NK-92 treated with Interleukin-12 subunit alpha and Interleukin-12 subunit beta, amount 100 ng/mL, for 24 hours (cell line): ENCODE measurements at places on chromosomes 2 and 18.

DNA sequence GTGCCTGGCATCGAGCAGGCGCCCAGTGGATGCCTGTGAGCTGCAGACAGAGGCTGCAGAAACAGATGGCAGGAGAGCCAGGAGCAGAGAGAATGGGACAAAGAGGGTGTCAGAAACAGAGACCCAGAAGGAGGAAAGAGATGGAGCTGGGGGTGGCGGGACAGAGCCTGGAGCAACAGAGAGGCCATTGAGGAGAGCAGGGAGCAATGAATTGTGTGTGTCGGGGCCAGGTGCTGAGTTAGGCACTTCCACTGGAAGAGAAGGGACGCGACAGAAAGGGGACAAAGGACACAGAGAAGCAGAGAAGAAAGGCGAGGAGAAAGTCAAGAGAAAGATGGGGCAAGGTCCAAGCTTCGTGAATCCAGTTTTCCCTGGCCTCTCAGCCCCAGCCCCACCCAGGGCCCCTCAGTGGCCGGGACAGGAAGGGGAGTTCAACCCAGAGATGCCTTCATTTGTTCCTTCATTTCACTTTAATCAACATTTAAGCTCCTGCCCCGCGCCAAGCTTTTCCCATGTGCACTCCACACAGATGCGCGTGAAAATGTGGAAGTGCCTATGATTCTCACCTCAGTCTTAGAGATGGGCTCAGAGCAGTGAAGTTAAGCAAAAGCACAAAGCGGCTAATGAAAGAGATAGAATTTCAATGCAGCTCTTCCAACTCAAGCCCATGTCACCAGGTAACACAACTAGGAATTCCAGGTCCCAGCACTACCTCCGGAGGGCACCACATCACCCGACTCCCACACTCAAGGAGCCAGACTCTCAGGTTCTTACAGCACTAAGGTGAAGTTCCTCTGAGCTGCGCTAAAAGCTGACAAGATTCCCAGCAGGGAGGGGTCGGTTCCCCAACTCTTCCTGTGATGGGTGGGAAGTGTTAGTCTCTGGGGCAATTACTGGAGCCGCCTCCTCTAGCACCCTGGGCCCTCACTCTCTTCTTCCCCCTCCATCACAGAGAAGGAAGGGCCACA is 55.1 kb downstream of the TNS1 start:
- DNase-seq = no peak

- DNase-seq = no peak
Measured at GRCh38 chr2:27264253-27264752, 1.5 kb upstream of the SLC30A3 start.

DNA sequence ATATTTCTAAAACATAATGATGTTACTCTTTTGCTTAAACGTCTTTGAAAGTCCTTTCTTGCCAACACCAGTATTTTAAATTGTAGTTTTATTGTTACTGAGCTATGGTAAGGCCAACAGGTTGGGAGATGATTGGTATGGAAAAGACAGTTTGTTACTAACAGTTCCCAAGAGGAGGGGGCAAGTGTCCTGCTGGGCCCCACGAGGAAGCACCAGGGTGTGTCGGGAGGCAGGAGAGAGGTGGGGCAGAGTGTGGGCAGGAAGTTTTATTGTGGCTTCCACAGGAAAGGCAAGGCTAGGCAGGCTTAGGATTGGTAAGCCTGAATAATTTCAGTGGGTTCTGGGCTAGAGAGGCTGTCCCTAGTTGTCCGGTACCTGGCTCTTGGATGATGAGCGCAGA is 134.3 kb downstream of the SOCS6 start:
- DNase-seq = no peak

GRCh38 chr2:105773568-105773967 is 28.9 kb downstream of the NCK2 start:
- DNase-seq = no peak

- DNase-seq = no peak
Measured at GRCh38 chr2:17976871-17977746, 98.6 kb downstream of the KCNS3 start.

DNA sequence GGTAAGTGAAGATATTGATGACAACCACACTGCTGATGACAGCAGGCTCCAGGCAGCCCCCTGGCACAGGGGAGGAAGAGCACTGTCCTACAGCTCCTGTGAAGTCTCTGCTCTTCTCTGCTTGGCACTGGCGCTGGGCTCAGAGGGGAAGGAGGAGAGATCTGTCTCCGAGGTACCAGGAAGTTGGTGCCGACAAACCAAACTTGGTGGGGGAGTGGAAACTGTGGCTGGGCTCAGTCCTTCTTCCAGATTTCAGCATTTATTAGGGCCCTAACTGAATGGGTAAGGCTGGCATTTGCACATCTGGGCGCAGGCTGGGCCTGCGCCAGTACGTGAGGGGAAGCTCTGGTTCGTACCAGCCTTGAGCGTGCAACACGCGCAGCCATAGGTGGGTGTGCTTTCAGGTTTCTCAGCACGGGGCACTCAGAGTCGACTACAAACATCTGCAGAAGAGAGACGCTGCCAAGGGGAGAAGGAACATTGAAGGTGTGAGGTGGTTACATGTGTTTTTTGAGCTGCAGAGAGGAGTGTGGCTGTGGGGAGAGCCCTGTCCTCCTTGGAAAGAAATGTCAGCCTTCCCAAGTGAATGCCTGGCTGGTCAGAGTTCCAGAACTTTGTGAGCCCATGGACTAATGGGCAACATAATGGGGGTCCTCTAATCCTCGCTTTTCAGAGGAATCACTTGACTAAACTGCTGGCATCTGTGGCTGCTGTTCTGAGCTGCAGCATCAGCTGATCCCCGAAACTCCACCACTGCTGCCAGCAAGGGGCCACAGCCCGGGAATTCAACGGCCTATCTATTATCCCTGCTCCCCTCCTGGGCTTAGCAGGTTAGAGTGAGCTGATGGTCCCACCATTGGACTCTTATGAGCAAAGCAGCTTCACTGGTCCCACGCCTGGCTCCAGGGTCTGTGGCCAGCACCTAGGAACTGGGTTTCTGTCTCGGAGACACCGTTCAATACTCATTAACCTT is 55.2 kb upstream of the SEMA4C start:
- DNase-seq = no peak

DNA sequence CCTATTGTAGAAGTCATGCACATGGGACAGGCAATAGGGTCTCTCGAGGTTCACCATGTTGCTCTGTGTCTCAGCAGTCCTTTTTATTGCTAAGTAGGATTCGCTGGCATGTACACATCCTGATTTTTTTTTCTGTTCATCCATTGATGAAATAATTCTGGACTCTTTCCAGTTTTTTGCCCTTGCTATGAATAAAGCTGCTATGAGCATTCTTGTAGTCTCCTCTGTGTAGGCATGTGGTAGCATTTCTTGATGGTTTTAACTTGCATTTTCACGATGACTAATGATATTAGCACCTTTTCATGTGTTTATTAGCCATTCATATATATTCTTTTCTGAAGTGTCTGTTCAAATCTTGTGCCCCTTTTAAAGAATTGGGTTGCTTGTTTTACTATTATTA is 65.8 kb upstream of the EDAR start:
- no peak for DNase-seq

GRCh38 chr2:217823626-217824025 is 179.2 kb downstream of the TNS1 start:
- no peak for DNase-seq

DNA sequence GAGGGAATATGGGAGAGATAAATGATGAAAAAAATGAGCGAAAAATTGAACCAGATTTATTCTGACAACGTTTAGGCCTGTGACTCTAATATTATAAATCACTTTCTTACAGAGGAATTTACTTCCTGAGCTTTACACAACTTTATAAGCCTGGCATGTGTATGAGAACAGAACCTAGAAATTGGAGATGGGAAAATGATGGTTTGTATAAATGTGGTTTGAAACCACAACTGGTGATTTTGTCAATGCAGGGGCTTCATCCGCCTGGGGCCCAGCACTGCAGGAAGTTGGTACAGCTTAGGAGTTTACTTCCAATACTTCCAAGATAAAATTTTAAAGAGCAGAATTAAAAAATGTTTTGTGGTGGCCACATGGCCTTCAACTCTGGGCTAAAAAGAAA is 82.3 kb downstream of the VAPA start:
- no peak for DNase-seq

DNA sequence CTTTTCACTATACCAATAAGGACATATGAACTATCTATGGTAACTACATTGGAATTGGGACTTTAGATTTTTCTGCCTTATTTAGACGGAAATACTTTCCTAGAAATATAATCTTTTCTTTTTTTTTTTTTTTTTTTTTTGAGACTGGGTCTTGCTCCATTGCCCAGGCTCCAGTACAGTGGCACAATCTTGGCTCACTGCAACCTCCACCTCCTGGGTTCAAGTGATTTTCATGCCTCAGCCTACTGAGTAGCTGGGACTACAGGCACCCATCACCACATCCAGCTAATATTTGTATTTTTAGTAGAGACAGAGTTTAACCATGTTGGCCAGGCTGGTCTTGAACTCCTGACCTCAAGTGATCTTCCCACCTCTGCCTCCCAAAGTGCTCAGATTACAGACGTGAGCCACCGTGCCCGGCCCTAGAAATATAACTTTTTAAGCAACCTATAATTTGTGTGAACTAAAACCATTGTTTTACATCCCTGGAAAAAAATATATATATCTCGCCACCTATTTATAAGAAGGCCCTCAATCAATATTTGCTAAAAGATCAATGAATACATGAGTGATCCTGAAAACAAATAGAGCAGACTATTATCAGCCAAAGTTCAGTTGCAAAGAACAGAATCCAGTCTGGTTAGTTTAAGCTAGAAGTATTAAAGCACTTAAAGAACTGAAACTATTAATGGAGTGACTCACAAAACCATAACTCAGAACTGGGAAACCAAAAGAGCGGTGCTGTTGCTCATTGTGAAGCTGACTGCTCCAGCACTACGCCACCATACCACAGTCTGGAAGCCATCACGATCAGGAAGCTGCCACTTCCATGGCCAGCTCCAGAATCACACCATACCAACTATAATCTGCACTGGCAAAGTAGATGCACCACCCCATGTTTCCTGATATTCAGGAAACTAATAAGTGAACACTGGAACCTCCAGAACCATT is 8.4 kb upstream of the HNRNPLL start:
- DNase-seq = peak; percentile 26

GRCh38 chr18:4394700-4395099 is 60.4 kb downstream of the DLGAP1 start:
- DNase-seq = no peak

DNA sequence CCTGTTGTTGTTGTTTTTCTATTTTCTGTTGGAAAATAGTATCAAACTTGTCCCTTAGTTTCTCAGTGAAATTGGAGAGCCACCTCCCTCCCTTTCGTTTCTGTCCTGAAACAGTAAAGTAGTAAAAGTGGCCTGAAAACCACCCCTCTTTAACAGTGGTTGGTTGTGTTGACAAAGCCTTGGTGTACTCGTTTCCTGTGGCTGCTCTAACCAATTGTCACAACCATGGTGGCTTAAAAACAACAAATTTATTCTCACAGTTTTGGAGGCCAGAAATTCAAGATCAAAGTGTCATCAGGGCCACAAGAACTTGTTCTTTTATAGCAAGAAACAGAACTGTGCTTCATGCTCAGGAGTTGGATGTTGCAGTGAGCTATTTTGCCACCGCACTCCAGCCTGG is 4.0 kb upstream of the DYSF start:
- DNase-seq = no peak

- DNase-seq = no peak
Measured at GRCh38 chr2:196528486-196529223, 110.9 kb upstream of the CCDC150 start.

DNA sequence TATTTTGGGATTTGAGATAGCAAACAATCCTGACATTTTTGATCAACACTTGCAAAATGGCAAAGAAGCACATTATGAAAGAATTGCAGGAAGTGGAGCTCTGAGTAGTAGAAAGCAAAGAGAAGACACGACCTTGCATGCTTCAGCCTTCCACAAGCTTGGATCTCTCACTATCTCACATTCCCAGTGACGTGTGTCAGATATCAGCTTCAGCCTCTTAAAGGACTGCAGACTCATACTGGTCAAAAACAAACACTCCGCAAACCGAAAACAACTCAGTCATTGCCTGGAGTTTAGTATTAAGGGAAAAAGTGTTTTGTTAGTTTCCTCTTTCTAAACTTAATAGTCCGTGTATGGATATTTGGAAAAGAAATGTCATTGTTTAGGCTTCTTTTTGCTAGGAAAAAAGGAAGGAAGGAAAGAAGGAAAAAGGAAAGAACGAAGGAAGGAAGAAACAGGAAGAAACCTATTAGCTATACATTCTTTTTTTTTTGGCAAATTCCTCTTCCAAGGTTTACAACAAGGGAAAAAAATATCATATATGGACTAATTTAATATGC is 32.6 kb upstream of the SLC40A1 start:
- DNase-seq = no peak

GRCh38 chr2:201383136-201383535 is 26.0 kb upstream of the FLACC1 start:
- no peak for DNase-seq

DNA sequence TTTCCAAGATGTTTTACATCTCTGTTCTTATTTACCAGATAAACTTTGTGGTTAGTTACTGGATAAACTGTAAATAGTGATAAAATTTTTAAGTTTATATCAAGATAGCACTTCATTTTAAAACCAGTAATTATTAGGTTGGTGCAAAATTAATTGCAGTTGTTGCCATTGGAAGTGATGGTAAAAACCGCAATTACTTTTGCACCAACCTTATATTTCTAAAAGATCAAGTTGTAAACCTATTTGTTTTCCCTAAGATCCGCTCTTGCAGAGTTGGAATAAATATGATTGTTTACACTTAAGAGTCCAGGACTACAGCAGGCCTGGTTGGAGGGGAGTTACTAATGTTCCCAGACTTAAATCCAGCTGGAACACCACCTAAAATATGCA is 479 bp upstream of the AOX1 start:
- no peak for DNase-seq

GRCh38 chr18:68288408-68288807 is 426.5 kb downstream of the TMX3 start:
- DNase-seq = no peak

- DNase-seq = no peak
Measured at GRCh38 chr2:157995117-157995516, 106.6 kb upstream of the UPP2 start.

DNA sequence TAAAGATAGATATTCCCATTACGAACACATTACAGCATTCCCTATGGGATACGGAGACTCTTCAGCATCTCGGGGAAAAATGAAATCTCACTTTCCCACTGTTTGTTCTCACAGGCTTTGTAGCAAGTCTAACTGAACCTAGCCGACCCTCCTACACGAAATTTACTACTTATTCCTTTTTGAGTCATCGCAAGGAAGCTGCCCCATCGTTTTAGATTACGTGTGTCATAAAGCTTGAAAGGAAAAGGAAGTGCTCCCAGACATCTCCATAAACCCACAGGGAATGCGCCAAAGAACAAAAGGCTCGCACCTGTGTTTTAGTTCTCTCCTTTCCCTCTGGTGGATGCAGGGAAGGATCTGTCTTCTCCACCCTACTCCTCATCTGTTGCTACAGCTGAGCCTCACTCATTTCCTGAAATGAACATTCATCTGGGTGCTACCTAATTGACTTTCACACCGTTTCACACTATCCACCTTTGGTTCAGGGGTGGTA is 76.2 kb upstream of the STK39 start:
- DNase-seq = no peak
